ENCODE measurements at places on chromosomes 7 and 10.

GRCh38 chr7:133050200-133050995, 31.5 kb downstream of the CHCHD3 start:
- DNase-seq: no peak

GRCh38 chr10:11297136-11297535, 279.5 kb downstream of the CELF2 start:
- no peak for DNase-seq

GRCh38 chr10:44803862-44804261, 107.3 kb upstream of the TMEM72 start:
- no peak for DNase-seq

DNA sequence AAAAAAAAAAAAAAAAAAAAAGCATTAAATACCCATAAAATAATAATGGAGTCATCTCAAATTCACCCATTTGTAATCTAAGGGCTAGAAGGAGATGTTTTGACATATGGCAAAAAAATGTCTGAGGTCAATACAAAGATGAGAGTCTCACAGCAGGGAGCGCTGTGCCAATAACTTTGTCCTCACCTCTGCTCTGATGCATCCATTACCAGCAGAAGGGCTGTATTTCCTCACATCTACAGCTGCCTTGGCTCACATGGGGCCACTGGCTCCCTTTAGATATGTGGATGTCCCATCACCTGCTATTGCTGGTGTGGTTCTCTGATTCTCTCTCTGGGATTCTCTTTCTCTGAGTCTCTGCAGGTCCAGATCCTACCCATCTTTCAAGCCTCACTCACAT, 90.3 kb upstream of the FAM133B start:
- no peak for DNase-seq

GRCh38 chr10:7026818-7027217, 384.0 kb downstream of the SFMBT2 start:
- no peak for DNase-seq

DNA sequence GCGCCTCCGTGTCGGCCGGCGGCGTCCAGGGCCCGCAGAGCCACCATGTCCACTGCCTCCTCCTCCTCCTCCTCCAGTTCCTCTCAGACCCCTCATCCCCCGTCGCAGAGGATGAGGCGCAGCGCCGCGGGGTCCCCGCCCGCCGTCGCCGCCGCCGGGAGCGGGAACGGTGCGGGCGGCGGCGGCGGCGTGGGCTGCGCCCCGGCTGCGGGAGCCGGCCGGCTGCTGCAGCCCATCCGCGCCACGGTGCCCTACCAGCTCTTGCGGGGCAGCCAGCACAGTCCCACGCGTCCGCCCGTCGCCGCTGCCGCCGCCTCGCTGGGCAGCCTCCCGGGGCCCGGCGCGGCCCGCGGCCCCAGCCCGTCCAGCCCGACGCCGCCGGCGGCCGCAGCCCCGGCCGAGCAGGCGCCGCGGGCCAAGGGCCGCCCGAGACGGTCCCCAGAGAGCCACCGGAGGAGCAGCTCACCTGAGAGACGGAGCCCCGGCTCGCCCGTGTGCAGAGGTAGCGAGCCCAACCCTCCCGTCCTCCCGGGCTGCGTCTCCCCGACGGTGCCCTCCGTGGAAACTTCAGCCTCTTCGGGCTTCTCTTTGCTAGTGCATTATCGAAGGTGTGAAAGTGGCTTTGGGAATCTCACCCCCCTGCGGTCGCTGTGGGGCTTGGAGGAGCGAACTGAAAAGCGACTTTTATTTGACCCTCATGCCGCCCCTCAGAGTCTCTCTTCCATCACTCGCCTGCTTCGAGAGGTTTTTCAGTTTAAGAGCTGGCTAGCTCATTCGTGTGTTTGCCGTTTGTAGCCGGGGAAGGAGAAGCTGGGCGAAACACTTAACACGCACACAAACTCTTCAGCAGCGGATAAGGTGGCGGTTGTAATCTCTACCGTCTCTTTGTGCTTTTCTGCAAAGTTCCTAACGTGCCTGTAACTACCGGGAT, 975 bp downstream of the GLCCI1 start:
- DNase-seq: peak; percentile 45
